ENCODE measurements at places on chromosomes 3 and 15.

GRCh38 chr15:71198846-71199245, 83.6 kb downstream of the THSD4 start:
- no peak for DNase-seq

- DNase-seq = no peak
These were observed 4.8 kb upstream of the ISLR start for GRCh38 chr15:74168711-74169126.

DNA sequence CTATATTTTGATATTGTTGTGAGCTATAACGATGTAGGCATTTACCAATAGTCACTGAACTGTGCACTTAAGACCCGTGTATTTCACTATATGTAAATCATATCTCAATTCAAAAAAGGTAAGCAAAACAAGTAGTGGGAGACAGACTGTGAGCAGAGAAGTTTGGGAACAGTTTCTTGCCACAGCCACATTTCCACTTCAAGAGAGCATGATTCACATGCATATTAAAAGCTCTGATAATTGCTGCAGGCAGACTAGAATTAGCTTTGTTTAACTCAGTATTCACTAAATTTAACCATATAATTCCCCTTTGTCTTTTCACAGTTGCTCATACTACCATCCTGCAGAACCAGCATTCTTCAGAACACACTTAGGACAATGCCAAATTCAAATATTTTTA, 168.4 kb upstream of the ZNF385D start:
- DNase-seq = no peak

DNA sequence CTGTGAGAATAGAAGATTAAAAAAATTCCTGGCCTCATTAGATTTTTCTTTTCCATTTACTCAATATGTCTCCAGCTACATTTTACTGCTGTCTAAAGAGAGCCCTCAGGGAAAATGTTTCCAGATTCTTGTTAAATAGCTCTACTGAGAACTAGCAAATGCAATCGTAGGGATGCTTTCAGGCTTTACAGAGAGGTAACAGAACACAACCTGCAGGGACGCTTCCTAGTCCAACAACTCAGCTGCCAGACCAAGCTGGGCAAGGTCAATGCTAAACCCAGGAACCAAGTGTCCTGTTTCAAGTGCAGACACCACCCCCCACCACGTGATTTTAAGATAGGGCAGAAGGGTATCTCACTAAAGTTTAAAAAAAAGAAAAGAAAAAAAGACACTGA, 25.2 kb downstream of the ARHGEF3 start:
- no peak for DNase-seq

- DNase-seq = no peak
These were observed at the start of gene FILIP1L for GRCh38 chr3:100114413-100115030. FILIP1L (minus strand) TSS chr3:100114501.

DNA sequence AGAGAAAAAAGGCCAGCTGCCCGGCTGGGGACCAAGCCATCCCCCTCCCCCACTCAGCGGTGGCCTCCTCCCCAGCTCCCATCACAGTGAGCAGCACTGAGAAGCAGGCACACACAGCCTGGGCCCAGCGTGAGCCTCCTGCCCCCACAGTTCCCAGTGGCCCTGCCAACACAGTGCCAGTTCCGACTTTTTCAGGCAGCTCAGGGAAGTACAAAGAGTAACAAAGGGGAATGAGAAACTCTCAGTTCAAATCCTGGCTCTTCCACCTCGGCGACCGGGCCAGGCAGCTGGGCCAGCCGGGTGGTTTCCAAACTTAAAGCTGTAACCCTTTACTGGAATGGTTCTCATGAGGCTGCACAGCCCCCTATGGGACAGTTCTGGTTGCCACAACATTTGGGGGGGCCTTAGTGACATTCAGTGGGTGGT, 18.5 kb downstream of the TNK2 start:
- DNase-seq = no peak

GRCh38 chr3:127844326-127844942, 22.1 kb upstream of the MGLL start:
- no peak for DNase-seq

GRCh38 chr15:58398643-58399042, 33.1 kb upstream of the LIPC start:
- DNase-seq = no peak

DNA sequence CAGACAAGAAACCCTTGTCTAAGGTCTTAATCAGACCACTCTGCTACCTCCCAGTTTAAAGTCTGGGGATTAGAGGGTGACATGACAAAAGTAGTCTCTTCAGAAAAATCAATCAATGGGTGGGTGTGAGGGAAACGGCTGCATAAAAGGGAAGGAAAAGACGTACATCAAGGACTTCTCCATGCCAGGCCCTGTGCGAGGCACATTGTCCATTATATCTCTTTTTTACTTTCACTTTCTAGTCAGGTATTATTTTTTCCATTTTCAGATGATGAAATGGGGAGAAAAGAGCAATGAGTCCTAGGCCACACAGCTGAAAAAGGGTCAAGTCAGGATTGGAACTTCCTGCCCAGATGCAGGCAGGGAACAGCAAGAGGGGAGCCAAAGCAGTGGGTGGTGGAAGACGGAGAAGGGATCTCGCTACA, 4.6 kb upstream of the CX3CR1 start:
- DNase-seq = peak; percentile 8

DNA sequence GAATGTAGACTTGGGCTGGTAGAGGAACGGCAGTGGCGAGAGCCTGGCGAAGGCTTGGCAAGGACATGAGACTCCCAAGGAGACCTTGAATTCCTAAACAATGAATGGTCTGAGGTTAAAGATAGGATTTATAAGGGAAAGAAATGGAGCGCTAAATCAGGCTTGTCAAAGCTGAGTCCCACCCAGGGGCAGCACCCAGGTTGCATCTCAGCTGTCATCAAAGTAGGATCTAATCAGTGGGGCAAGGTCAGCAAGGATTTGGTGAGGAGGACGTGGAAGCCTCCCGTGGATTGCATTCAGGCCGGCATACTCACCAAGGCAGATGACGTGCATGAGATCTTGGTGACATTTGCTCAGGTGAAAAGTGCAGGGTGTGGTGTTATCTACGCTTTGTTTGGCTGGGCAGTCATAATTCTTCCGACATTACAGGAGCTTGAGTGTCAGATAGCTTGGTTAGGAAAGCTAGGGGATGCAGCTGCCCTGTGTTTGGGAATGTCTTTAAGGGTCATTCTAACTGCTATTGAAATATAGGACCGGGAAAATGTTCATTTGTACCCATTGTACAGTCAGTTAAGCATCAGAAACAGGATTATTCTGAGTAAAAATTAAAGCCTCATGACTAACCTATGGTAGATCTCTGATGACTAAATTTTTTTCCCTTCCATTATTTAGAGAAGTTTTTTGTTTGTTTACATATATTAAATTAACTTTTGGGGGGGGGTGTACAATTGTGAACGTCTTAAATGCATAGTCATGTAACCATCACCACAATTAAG, 99.4 kb upstream of the TSC22D2 start:
- DNase-seq = no peak

DNA sequence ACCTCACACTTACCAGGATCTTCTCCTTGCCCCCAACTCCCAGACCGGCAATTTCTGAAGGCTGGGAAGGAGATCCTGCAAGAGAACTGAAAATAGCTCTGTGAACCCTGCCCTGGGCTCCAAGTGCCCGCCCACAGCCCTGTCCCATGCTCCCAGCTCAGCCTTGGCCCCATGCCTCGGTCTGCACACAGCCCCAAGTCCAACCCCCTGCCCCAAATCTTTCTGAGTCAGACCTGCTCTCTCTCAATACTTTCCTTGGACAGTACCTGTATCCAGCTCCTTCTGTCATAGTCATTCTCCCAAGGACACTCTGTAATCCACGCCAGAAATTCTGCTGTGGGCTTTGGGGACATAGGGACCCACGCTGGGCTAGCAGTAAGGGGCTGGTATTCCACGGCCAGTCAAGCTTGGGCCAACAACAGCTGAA, 6.3 kb upstream of the SMAD3 start:
- DNase-seq = no peak

GRCh38 chr3:25567388-25567787, 97.3 kb downstream of the TOP2B start:
- DNase-seq = no peak

- no peak for DNase-seq
These were observed 841.4 kb upstream of the NR2F2 start for GRCh38 chr15:95489103-95489502.

DNA sequence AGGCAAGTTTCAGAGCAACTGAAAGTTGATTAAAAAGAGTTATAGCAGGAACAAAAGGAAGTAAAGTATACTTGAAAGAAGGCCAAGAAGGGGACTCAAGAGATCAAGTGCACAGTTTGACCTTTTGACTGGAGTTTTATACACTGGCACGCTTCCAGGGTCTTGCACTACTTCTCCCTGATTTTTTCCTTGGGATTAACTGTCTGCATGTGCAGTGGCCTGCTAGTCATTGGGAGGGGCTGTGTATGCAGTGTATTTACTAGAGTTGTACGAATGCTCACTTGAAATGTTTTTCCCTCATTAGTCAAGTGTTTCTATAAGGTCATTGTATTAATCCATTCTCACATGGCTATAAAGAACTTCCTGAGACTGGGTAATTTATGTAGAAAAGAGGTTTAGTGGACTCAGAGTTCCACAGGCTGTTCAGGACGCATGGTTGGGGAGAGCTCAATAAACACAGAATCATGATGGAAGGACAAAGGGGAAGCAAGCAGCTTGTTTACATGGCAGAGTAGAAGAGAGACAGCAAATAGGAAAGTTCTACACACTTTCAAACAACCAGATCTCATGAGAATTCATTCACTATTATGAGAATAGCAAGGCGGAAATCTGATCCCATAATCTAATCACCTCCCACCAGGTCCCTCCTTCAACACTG, 571.8 kb downstream of the ZPLD1 start:
- no peak for DNase-seq

DNA sequence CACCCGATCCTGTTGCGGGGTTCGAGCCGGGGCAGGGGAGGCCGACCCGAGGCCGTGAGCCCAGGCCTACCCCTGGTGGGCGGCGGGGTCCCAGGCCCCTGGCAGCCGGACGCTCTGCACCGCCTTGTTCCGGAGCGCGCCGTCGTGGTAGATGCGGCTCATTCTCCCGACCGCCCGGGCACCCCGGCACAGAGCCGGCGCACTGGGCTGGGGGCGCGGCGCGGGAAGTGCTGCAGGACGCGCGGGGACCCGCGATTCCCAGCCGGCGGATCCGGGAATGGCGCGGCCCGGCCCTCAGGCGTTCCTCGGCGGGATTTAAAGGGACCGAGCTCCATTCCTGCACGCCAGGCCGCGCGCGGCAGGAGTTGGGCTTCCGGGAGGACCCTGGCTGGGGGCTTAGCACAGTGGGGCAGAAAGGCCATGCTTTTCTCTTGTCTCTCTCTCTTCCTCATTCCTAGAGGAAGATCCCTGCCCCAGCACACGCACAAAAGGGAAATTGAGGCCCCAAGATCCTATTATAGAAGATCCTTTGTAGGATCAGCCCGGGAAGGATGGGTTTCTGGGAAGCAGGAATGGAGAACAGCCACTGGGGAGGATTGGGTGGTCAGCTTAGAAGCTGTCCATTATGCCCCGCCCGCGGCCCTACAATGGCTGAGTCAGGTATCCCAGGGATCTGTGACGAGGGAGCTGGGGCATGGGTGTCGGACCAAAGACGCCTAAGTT, at the start of gene ARPIN:
ARPIN (minus strand) TSS at position 279 of the 723 bp plus-strand sequence; CDS start at position 162, 117 bp downstream.
- no peak for DNase-seq

GRCh38 chr3:177936721-177937120, 599.5 kb upstream of the KCNMB2 start:
- DNase-seq = no peak

DNA sequence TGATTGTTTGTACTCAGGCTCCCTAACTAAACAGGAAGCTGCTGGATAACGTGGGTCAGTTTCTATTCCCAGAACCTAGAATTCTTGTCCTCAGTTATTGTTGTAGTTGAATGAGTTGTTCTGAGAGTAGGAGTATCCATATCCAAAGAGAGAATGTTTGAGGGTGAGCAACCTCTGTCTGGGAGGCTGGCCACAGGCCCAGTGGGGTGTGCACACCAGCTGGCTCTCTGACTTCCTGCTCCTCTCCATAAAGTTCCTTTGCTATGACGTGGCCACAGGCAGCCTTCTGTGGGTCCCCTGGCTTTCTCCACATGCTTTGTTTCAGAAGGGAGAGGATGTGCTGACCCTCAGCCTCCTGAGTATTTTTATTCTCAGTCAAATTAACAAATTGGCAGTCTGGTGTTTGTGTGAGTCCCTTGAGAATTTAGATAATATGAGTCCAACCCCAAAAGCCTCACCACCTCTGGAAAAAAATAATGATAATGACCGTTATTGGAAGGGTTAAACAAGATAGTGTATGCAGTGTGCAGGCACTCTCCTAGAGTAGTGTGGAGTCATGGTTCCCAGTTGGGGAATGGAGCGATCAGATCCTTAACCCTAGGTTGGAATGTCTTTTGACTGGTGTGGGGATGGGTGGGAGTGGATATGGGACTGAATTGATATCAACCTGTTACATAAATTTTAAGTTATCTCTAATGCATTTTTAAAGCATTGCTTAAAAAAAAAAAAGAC, 47.6 kb upstream of the MED12L start:
- DNase-seq = peak; percentile 88

DNA sequence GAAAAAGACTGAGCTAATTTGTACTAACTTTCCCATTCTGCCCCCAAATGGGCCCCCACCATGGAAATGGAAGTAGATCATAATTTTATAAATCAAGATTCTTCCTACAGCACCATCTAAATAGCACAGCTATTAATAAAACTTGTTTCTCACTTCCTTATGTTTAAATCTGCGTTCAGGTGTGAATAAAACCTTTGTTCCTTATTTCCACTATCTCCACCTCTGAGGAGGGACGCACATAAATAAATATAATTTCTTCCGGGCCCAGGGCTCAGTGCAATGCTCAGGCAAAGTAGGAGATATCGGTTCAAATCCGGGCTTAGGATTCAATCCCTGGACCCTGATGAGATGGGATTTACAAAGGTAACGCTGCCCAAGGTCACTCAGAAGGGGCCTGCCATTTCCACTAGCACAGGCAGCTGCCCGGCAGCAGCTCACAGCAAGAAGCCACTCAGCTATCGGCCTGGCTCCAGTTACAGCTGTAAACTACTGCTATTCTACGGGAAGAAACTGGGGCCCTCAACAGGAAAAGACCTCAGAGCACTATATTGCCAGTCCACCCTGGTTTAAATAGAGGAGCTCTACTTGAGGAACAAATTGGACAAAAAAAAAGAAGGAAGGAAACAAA, 52.5 kb downstream of the FOXP1 start:
- no peak for DNase-seq

- DNase-seq = no peak
These were observed 63.7 kb upstream of the FOXB1 start for GRCh38 chr15:59940456-59940855.

DNA sequence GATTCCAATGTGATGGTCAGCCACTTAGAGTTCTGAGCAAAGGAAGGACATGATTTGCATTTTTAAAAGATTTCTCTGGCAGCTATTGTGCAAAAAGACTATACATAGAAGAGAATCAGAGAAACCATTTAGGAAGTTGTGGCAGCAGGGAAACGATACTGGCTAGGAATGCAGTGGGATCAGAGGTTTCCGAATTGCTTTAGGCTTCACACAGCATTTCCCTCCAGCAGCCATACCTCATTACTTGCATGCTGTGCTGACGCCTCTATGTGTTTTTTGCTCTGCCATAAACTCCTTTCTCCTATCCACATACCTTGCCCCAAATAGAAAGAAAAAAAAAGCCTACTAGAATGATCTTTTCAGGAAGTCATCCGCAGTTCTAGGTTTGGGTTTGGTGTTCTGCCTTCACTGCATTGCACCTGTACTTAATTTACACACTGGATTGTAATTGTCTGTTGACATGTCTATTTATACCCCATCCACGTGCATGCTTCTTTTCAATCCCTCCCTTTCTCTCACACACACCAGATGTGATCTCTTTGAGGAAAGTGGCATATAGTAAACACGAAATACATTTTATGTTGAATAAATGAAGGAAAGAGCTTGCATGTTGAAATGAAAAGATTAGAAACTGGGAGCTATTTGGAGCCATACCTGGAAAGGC, 860.3 kb upstream of the SEMA6D start:
- DNase-seq = no peak
